ENCODE measurements at places on chromosomes 5 and 9. TPM values are rescaled to one million over a fixed set of nuclear protein-coding genes. Genes with fewer than 3 reads are reported as not detected.

The GARIN3 gene
- total RNA-seq: not detected

The POLE3 gene
- total RNA-seq: 20.9 TPM

The SNCAIP gene
- 3.5 TPM for total RNA-seq

The AUH gene
- total RNA-seq: 54.4 TPM

The BSPRY gene
- total RNA-seq: 45.6 TPM

The TTC16 gene
- total RNA-seq: 0.25 TPM

The MRPL36 gene
- 39.9 TPM for total RNA-seq

The TUSC1 gene
- 23.7 TPM for total RNA-seq

The SIT1 gene
- total RNA-seq: not detected

The MLANA gene
- 15.5 TPM for total RNA-seq

The IL7R gene
- 3.4 TPM for total RNA-seq

The CDK9 gene
- total RNA-seq: 60.7 TPM

The SGCD gene
- total RNA-seq: 1.7 TPM

The CDC20B gene
- total RNA-seq: not detected

The PCDHB15 gene
- total RNA-seq: 1.7 TPM

The SLC9A3 gene
- total RNA-seq: 7.1 TPM

The ARHGEF39 gene
- 0.32 TPM for total RNA-seq

The ADAMTS19 gene
- total RNA-seq: not detected

The CMYA5 gene
- total RNA-seq: 8.5 TPM

The WDR41 gene
- total RNA-seq: 22.4 TPM

The DOCK2 gene
- 3.4 TPM for total RNA-seq

The TAF1L gene
- total RNA-seq: not detected

The FGF1 gene
- total RNA-seq: 5.4 TPM

The RASGRF2 gene
- total RNA-seq: 5.3 TPM

The CNTFR gene
- total RNA-seq: 2.5 TPM

The OR1J4 gene
- not detected for total RNA-seq

The KIF24 gene
- 0.64 TPM for total RNA-seq

The GRM6 gene
- total RNA-seq: not detected

The SEMA5A gene
- 13.4 TPM for total RNA-seq

The SUB1 gene
- total RNA-seq: 63.0 TPM

The TRIM36 gene
- 0.72 TPM for total RNA-seq

The TMEM252 gene
- total RNA-seq: not detected

The INSYN2B gene
- 0.25 TPM for total RNA-seq

The CBY3 gene
- total RNA-seq: not detected

The PCDHA10 gene
- 0.08 TPM for total RNA-seq

The FOXD4L3 gene
- total RNA-seq: not detected

The NR2F1-AS1 gene
- total RNA-seq: 0.30 TPM

The ARPC5L gene
- total RNA-seq: 42.6 TPM

The SLC25A2 gene
- total RNA-seq: 0.66 TPM

The SEC24A gene
- 19.0 TPM for total RNA-seq

The TLR4 gene
- 3.9 TPM for total RNA-seq

The OBP2B gene
- 13.0 TPM for total RNA-seq

The C1QTNF2 gene
- 0.65 TPM for total RNA-seq

The SLC27A6 gene
- total RNA-seq: 0.46 TPM

The GPRIN1 gene
- 1.6 TPM for total RNA-seq

The CHSY3 gene
- 4.3 TPM for total RNA-seq

The IQGAP2 gene
- total RNA-seq: 3.5 TPM

The RARS1 gene
- 67.2 TPM for total RNA-seq

The C5orf58 gene
- total RNA-seq: not detected

The PRR16 gene
- 1.8 TPM for total RNA-seq

The IL13 gene
- total RNA-seq: not detected

The FBXO10 gene
- 4.3 TPM for total RNA-seq

The IFNA13 gene
- not detected for total RNA-seq

The OR1J2 gene
- total RNA-seq: not detected

The GFPT2 gene
- 3.0 TPM for total RNA-seq

The PAEP gene
- not detected for total RNA-seq

The SEMA4D gene
- 59.2 TPM for total RNA-seq

The TDRD7 gene
- 8.2 TPM for total RNA-seq

All from lower leg skin (tissue), 4 donors.